ENCODE measurements at places on chromosomes 4 and X.

DNA sequence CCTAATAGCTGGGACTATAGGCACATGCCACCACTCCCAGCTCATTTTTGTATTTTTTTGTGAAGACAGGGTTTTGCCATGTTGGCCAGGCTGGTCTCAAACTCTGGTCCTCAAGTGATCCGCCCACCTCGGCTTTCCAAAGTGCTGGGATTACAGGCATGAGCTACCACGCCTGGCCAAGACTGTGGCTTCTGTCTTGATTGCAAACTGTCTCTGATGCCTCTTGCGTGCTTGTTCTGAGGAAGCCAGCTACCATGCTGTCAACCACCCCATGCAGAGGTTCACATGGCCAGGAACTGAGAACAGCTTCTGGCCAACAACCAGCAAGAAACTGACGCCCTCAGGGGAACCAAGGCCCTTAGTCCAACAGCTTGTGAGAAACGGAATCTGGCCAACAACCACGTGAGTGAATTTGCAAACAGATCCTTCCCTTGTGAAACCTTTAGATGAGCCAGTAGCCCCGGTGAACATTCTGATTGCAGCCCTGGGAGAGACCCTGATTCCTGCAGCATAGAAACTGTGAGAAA is 71.2 kb downstream of the SUPT20HL2 start:
- no peak for DNase-seq

DNA sequence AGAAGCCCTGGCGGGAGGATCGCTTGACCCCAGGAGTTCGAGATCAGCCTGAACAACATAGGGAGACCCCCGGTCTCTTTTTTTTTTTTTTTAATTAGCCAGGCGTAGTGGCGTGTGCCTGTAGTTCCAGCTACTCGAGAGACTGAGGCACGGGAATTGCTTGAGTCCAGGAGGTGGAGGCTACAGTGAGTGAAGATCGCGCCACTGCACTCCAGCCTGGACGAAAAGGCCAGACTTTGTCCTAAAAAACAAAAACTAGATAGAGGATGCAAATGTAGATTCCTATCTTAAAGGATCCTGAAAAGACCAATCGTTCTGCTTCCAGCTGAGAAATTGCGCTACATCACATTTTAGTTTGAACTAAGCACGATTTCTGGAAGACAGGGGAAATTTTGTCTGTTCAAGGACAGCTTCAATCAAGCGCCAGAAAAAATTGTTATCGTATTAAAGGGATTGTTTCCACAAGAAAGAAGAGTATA is 627 bp upstream of the HSD17B11 start:
- DNase-seq = no peak

DNA sequence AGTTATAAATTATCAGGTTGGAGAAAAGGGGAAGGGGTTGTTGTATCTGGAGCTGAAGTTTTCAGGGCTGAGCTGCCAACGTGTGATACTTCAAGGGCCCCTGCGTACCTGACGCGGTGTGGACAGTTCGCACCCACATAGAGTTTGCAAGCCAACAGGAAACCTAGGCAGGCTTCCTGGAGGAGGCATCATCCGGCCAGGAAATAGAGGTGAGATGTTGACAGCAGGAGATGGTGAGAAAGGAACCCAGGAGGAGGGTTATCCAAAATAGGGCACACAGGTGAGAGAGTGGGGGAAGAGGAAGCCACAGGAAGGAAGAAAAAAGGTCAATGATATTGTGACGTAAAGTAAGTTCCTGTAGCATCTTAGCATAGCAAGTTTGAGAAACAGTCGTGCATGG is 127.2 kb downstream of the DHRSX start:
- no peak for DNase-seq

DNA sequence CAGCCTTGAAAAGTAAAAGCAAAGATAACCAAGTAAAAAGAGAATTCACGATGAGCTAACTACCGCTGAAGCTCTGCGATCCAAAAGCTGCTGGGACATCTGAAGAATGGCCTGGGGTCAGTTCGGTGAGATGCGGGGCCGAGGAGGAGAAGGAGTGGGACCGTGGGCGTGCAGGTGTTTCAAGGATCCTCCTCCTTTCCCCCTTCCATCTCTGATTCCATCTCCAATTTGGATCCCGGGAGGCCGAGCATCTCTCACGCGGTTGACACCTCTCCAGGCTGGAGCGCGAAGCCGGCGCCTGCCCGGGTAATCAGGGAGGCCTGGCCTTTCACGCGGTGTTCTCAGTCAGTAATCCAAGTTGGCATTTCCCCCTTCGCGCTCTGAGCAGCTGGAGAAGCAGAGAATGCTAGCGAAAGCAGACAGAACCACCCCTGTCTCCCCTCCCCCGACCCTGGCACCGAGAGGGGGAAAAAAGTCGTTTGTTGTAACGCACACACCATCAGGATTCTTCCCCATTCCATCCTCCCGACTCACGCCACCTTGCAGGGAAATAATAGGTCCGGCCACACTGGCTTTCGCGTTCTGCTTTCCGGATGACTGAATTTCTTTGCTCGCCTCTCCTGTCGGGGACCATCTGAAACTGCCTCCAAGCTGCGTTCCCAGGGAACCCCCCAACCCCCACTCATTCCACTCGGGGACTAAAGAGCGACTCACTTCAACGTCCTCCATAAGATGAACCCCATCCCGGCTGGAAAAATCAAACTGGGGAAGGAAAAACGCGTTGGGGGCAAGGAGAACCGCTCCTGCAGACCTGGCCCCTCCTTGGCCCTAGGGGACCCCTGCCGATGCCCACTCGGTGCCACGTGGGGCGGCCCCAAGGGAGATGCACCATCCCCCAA is 6.5 kb downstream of the NEUROG2 start:
- no peak for DNase-seq

DNA sequence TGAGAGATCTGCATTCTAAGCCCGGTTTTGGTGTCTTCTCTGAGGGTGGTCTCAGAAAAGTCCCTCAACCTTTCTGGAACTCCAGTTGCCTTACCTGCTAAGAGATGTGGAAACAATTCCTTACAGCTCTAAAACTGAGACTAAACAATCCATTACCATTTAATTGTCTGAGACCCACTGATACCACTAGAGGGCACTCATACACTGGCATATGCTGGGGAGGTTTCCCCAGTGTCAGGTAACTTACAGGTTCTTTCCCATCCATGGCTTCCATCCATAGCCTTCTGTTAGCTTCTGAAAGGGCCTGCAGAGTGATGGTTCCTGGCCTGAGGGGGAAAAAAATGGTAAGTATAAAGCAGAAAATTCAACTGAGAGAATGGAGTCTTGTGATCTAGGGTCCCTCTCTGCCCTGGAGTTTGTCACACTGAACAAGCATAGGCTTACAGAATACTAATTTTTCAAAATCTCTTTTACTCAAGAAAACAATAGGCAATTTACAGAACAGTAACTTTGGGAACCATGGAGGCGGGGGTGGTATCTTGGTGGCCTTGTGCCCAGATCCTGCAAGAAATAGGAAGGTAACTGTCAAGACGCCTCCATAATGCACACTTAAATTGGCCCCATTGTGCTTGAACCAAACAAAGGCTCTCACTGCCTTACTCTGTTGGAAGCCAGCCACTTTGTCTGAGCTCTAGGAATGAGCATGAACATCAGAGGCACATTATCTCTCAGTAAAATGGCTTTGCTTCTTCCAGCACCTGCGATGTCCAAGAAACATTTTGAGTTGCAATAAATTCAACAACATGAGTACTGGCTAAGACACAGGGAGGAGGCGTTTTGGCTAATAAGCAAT is 236.1 kb downstream of the OPHN1 start:
- peak; percentile 2 for DNase-seq

- no peak for DNase-seq
Measured at GRCh38 chrX:137101273-137101990, 67.6 kb upstream of the GPR101 start.

DNA sequence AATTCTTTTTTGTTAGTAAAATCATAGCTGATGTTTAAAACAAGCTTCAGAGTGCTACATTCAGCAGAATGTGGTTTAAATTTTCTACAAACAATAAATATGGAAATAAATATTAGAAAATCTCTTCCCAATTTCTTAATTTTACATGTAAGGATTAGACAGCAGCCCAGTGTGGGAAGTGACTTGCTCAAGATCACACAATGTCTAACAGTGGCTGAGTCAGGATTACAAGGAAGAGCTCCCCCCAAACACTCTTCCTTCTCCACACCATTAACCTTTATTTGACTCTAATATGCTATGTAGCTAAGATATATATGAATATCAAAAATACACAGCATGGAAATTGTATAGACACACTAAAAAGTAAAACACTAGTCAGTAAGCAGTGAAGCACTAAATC is 59.5 kb downstream of the SLC10A7 start:
- DNase-seq = no peak

DNA sequence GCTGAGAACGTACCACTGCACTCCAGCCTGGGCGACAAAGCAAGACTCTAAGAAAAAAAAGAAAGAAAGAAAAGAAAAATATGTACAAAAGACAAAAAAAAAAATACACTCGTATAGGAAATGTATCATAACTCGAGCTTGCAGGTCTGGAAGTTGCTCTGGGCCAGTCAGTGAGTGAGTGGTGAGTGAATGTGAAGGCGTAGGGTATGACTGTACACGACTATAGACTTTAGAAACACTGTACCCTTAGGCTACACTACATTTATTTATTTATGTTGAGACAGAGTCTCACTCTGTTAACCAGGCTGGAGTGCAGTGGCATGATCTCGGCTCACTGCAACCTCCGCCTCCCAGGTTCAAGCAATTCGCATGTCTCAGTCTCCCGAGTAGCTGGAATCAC is 29.4 kb downstream of the EVC2 start:
- DNase-seq = no peak

GRCh38 chr4:40960941-40961340 is 211.2 kb downstream of the NSUN7 start:
- DNase-seq = no peak

GRCh38 chr4:8286719-8287342 is 17.3 kb downstream of the HTRA3 start:
- DNase-seq = no peak

DNA sequence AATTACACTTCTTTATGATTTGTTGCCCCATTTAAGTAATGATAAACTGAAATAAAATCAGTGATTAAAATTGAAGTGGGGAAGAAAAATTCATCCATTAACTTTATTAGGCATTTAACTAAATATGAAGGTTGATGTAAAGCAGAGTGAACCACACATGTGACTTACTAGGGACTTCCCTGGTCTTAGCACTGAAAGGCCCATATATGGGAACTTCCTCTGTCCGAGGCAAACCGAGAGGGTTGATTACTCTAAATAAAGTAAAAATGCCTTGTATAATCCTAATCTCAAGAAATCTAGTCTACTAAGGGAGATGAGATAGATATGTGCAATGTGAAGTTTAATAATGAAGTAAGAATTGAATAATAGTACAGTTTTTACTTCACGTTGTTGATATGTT is 403.9 kb upstream of the RPS6KA3 start:
- no peak for DNase-seq

GRCh38 chrX:133849676-133850075 is 135.7 kb downstream of the GPC3 start:
- DNase-seq = no peak

GRCh38 chr4:8515316-8516060 is 64.7 kb upstream of the GPR78 start:
- no peak for DNase-seq

GRCh38 chr4:107760281-107760947 is 40.4 kb upstream of the PAPSS1 start:
- no peak for DNase-seq

GRCh38 chrX:1476682-1477081 is 24.0 kb upstream of the ASMTL start:
- no peak for DNase-seq

DNA sequence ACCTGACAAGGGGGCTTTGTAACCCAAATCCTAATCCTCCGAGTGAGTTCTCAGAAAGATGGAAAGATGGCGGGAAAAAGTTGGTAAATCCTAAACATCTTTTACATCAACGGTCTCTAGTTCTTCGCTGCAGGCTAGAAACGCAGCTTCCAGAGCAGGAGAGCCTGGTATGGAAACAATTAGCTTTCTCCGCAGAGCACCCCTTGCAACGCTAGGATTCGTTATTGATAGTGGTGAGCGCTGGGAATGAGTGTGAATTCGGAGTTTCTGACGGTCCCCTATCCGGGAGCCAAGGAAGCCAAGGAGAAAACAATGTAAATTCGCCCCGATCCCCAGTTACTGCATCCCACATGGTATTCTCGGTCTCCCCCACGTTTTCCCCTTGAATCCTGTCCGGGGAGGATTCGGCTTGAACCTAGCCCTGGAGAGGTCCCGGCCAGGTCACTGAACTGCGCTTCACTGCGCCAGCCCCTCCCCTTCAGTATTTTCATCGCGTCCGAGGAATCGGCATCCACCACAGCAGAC is 4.7 kb upstream of the NEUROG2 start:
- no peak for DNase-seq

DNA sequence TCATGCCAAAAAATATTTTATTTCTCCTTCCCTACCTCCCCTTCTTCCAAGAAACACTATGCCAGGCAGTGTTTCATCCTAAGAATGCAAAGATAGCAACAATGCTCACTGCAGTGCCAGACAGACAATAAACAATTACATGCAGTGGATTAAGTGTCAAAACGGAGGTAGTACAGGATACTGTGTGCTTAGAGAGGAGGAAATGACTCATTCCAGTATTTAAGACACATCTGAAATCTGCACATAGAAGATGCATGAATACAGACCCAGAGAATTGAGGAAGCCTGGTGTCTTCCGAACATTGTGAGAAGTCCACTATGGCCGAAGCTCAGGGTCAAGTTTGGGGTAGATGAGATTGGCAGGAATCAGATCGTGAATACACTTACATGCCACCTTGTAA is 326.4 kb downstream of the PPP3CA start:
- DNase-seq = no peak

- no peak for DNase-seq
Measured at GRCh38 chr4:114237997-114238396, 258.6 kb upstream of the ARSJ start.

GRCh38 chr4:13903901-13904300 is 276.4 kb upstream of the BOD1L1 start:
- DNase-seq = no peak

DNA sequence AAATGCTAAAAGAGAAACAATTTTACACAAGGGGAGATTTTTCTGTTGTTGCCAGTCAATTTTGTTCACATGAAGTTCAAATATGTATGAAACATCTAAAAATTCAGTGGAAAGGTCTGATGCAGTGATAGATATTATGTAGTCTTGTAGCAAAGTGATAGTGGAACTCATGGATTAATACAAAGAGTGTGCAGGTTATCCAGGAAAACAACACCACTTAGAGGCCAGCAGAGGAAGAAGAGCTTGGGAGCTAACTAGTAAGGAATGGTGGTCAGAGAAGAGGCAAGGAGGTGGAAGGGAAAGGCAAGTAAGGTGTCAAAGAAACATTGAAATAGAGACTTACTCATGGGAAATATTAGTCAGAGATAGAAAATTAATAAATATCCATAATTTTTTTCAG is 395.6 kb downstream of the MAPK10 start:
- no peak for DNase-seq

DNA sequence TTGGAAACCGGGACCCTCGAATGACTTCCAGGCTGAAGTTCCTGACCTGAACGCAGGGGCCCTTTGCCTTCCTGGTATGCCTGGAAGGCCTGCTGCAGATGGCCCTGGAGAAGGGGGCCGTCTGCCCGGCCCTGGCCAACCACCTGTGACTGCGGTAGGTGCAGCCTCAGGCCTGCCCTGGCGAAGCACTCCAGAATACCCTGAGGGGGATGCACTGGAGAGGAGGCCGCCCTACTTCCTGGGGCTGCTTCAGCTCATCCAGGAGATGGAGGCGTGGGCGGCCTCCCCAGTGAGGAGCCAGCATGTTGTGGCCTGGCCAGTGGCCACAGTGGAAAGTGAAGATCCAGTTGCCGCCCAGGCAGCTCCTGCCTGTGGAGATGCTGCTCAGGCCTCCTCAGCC is 26.4 kb upstream of the PNMA3 start:
- no peak for DNase-seq

GRCh38 chr4:27577951-27578350 is 717.3 kb downstream of the STIM2 start:
- DNase-seq = no peak

Data from GM18507 (cell line).